ENCODE measurements at places on chromosomes 12 and 14. TPM values are rescaled to one million over a fixed set of nuclear protein-coding genes. Genes with fewer than 3 reads are reported as not detected.

- no peak for DNase-seq
Observed at GRCh38 chr14:61691495-61691894, 3.8 kb upstream of the HIF1A start.

- no peak for DNase-seq
Observed at GRCh38 chr14:61328626-61329262, 7.4 kb downstream of the PRKCH start.

The SSPN gene
- total RNA-seq: 13.2 TPM

The LMNTD1 gene
- total RNA-seq: not detected

The NANOG gene
- not detected for total RNA-seq

The CLEC1B gene
- total RNA-seq: not detected

Data from RPMI7951 (cell line).